Breast epithelium (tissue), 4 donors: ENCODE measurements at places on chromosomes 1 and 21. TPM values are rescaled to one million over a fixed set of nuclear protein-coding genes. Genes with fewer than 3 reads are reported as not detected.

Gene BLACAT1
- 0.66 TPM for total RNA-seq

Gene ANKRD35
- total RNA-seq = 6.4 TPM

Gene HSPB7
- 183 TPM for total RNA-seq

Gene CFAP298
- 16.8 TPM for total RNA-seq

Gene DYNLT4
- 2.0 TPM for total RNA-seq

Gene NLRP3
- total RNA-seq = 3.2 TPM

Gene WDR3
- total RNA-seq = 13.6 TPM

Gene RGS4
- total RNA-seq = 2.0 TPM

Gene SLC45A1
- total RNA-seq = 1.9 TPM

Gene HNRNPCL4
- total RNA-seq = not detected

Gene LGR6
- 2.6 TPM for total RNA-seq

Gene RAB13
- total RNA-seq = 45.8 TPM

Gene ITGB2
- total RNA-seq = 19.7 TPM

Gene PTGS2
- 7.6 TPM for total RNA-seq

Gene PRSS38
- not detected for total RNA-seq

Gene JAM2
- 7.8 TPM for total RNA-seq

Gene BARHL2
- total RNA-seq = not detected

Gene APP
- total RNA-seq = 270 TPM

Gene ADCY10
- 0.15 TPM for total RNA-seq

Gene GPX7
- total RNA-seq = 20.3 TPM

Gene ZNF683
- total RNA-seq = not detected

Gene CYP4A11
- total RNA-seq = 4.6 TPM

Gene RGS5
- total RNA-seq = 31.9 TPM

Gene SERTAD4
- 47.9 TPM for total RNA-seq

Gene STYXL2
- 0.33 TPM for total RNA-seq

Gene LEFTY1
- not detected for total RNA-seq

Gene CLCA4
- 2.6 TPM for total RNA-seq
